ENCODE measurements at places on chromosomes 7 and 10.

DNA sequence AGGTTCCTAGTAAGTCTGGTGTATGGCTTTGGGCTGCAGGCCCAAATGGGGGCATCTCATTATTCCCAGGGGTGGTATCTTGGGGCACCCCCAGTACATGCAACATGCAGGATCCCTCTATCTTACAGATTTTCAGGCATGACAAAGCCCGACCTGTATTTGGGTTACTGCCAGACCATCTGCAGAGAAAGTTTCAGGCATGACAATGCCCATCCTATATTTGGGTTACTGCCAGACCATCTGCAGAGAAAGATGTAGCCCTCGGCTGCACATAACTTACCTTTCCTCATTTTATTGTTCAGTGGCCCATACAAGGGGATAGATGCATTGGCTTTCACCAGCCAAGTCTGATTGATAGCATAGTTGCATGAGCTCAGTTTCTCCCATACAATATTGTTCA lies 112.2 kb upstream of the RAB18 start:
- no peak for DNase-seq

DNA sequence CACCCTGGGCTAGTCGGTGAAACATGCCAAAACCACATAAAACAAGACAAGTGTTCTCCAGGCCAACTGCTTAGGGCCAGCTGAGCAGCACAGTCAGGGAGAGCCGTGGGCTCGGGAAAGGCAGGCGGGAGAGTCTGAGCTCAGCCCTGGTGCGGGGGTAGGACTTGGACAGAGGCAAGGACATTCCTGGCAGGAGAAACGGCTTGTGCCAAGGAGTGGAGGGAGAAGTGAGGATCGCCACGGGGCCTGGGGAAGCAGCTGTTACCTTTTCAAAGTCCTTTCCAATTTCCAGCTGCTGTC lies 4.2 kb downstream of the ELN start:
- no peak for DNase-seq

- DNase-seq: no peak
Observed at GRCh38 chr10:122767621-122768388, 68.2 kb upstream of the C10orf120 start.

DNA sequence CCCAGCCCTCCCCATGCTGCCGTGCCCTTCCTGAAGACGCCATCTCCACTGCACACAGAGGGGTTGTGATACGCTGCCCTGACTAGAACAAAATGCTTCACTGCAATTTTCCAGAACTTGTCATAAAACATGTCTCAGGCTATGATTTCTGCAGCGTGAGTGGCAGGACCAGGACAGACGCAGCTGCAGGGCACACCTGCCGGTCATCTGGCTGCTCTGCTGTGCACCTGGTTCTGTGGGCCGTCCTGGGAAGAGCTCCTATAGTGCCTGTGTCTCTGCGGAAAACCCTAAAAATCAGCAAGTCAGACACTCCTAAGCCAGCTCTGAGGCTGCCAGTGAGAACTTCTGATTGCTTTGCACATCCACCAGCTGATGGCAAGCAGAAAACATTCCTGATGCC lies 39.7 kb upstream of the DIP2C start:
- DNase-seq: no peak

- no peak for DNase-seq
Observed at GRCh38 chr10:117960345-117960935, 86.3 kb downstream of the RAB11FIP2 start.

All from NCI-H2081 (cell line).